ENCODE measurements at places on chromosomes 3 and 15. TPM values are rescaled to one million over a fixed set of nuclear protein-coding genes. Genes with fewer than 3 reads are reported as not detected.

The LTK gene
- 0.18 TPM for total RNA-seq

The DUOXA2 gene
- not detected for total RNA-seq

The NANOGP8 gene
- not detected for total RNA-seq

The LTF gene
- total RNA-seq: 0.28 TPM

The PSMD2 gene
- 780 TPM for total RNA-seq

The STRC gene
- total RNA-seq: under 0.01 TPM

The IL16 gene
- total RNA-seq: 0.20 TPM

The MST1 gene
- 2.8 TPM for total RNA-seq

DNA sequence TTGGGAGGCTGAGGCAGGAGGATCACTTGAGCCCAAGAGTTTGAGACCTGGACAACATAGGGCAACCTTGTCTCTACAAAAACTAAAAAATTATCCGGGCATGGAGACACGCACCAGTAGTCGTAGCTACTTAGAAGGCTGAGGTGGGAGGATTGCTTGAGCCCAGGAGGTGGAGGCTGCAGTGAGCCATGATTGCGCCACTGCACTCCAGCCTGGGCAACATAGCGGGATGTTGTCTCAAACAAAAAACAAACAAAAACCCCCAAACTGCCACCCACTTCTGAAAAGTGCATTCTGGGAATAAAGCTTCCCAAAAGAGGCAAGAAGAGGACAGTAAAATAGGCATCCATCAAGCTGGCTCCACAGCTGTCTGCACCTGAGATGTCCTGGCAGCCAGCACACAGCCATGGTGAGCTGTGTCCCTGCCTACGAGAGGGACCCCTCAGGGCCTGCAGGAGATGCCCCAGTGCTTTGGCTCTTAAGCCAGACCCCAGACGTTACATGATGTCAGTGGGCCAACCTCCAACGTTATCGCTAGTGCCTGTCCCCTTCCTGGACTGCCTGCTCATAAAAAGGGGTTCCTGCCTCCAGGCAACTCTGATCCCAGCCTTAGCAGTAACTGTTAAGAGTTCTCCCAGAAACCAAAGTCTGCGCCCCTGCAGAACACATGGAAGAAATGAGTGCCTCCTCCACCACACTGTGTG lies 101.1 kb downstream of the LRIG1 start:
- no peak for DNase-seq

DNA sequence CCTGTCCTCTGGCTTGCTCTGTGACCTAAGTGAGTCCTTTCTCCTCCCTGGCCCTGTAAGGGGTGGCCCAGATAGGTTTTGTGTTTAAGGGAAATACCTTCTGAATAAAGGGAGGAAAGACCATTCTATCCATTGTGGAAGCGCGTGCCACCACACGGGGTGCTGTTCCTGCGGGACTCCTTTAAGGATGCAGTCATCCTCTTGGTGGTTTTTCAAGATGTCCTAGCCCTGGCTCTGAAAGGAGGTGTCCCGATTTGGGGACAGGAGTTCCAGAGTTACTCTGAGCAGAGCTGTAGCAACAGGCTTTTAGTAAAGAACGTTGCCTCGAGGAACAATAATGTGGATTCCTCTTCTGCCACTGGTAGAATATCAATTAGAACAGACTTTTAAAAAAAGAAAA lies 9.6 kb downstream of the SLC6A6 start:
- no peak for DNase-seq

DNA sequence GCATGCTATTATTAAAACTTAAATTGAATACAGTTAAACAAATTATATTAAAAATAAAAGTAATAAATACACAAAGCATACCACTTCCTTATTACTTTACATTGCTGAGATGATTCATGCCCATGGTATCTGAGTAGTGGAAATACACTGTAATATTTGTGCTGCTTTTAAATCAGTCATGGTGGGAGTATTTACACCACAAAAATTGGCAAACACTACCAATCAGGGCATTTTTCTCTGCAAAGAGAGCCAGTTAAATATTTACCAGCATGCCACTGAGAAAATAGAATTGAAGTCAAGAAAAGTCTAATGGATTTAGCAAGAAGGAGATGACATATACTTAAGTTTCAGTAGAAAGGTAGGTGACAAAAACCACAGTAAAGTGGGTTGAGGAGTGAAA lies 19.6 kb downstream of the PPARG start:
- peak; percentile 39 for DNase-seq

DNA sequence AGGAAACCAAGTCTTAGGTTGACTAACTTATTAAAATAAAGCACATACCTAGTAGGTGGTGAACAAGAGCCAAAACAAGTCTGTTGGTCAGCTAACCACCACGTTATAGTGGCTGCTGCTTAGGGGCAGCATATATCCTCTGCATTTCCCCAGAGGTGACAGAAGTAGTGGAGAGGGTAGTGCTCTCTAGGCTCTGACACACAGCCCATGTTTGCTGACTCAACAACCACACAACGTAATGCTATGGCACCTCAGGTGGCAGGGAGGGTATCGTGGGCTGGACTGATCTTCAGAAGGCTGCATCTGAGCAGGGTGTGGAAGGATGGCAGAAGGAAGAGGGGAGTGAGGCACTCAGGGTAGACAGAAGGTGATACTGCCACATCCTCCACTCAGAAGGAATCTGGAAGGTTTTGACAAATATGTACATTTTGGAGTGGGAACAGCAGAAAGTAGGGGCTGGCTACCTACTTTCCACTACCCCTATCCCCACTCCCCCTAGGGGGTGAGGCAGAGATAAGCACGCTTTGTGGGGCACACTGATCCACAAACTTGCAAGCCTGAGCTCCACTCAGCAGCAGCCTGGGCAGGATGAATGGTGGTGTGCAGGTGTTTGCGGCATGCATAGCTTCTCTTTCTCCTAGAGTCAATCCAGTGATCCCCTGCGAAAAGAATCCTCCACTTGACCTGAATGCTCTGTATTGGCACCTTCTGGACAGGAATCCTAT lies 178.1 kb downstream of the RORA start:
- no peak for DNase-seq

DNA sequence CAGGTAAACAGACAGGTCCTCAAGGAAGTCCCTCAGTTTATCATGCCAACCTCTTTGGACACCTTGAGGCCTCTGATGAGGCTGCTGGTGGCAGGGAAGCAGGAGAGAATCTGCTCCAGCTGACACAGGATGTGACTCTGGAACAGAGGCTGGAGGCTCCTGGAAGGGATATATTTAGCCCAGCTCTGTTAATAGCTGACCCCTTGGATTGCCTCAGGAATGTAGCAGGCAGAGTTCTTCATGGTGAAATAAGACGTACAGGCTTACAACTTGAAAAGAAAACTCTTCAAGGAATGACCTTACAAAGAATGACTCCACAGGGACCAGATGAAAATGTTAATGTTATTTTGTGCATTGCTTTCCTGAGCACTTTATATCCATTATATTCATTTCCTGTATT lies 90.5 kb downstream of the AQP9 start:
- DNase-seq: no peak

- no peak for DNase-seq
Measured at GRCh38 chr15:68821841-68822381, 1.2 kb upstream of the ANP32A start.

GRCh38 chr15:68431792-68432401 lies at the start of gene ITGA11:
TSS of gene ITGA11 (minus strand) at chr15:68432163. CDS start at chr15:68432066, 97 bp downstream.
- DNase-seq: no peak

DNA sequence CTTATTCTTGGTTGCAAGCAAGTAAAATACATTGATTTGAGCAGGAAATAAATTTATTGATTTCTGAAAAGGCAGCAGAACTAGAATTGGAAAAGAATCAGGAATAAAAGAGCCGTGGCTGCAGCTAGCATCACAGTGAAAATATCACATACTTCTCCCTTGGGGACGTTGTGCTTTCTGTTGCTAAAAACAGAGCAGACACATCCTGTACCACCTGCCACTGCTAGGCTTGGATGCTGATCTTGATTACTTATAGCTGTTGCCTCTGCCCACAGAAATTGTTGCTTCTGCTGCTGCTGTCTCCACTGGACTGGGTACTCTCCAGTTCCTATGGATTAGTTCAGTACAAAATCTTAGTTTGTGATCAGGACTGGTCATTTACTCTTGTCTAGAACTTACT lies 283.8 kb downstream of the C3orf38 start:
- DNase-seq: no peak

- DNase-seq: no peak
Measured at GRCh38 chr3:143128227-143128955, 8.8 kb downstream of the CHST2 start.

GRCh38 chr3:58004973-58005372 lies 3.2 kb upstream of the FLNB start:
- DNase-seq: no peak

- DNase-seq: no peak
Measured at GRCh38 chr3:160709477-160710182, 32.7 kb downstream of the ARL14 start.

- no peak for DNase-seq
Measured at GRCh38 chr3:108006881-108007331, 83.9 kb downstream of the CD47 start.

- no peak for DNase-seq
Measured at GRCh38 chr15:71812966-71813722, 2.8 kb downstream of the NR2E3 start.

Data from pulmonary artery endothelial cell (primary cell).